Karpas-422 (cell line): ENCODE measurements at places on chromosomes 6 and 20.
A peak's percentile ranks its signal among the peaks of the same experiment; 100 is the strongest.

- no peak for DNase-seq
These were observed 44.7 kb upstream of the SLC22A16 start for GRCh38 chr6:110520992-110521543.

DNA sequence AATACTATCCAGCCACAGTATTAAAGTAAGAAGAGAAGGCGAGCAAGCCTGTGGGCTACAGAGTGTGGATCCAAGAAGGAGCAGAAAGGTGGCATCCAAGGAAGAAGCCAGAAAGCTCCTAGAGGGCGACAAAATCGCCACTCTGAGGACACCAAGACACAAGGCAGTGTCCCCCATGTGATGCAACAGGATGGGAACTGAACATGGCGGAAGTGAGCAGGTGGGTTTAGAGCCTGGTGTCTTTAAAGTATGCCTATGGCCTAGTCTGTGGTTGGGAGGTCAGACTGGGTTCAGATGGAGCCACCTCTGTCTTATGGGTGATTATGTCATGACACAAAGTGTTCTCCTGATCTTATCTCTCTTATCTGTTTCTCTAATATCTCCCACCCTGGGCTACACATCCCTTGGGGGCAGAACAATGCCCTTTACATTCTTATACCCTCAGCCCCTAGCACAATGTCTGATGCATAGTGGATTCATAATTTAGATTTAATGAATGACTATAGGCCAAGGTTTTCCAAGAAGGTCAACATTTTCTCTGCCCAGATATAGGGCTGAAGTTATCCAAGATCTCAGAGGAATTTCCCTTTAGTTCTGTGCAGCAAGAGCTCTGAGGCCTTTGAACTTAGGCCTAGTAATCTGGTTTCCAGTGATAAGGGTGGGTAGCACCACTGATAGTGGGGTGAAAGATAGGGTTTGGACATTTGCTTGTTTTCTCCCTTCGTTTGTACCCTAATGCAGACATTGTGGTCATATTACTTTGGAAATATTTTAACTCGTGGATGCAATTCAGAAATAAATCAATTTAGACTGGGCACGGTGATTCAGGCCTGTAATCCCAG, 167.3 kb upstream of the AKIRIN2 start:
- DNase-seq: no peak

DNA sequence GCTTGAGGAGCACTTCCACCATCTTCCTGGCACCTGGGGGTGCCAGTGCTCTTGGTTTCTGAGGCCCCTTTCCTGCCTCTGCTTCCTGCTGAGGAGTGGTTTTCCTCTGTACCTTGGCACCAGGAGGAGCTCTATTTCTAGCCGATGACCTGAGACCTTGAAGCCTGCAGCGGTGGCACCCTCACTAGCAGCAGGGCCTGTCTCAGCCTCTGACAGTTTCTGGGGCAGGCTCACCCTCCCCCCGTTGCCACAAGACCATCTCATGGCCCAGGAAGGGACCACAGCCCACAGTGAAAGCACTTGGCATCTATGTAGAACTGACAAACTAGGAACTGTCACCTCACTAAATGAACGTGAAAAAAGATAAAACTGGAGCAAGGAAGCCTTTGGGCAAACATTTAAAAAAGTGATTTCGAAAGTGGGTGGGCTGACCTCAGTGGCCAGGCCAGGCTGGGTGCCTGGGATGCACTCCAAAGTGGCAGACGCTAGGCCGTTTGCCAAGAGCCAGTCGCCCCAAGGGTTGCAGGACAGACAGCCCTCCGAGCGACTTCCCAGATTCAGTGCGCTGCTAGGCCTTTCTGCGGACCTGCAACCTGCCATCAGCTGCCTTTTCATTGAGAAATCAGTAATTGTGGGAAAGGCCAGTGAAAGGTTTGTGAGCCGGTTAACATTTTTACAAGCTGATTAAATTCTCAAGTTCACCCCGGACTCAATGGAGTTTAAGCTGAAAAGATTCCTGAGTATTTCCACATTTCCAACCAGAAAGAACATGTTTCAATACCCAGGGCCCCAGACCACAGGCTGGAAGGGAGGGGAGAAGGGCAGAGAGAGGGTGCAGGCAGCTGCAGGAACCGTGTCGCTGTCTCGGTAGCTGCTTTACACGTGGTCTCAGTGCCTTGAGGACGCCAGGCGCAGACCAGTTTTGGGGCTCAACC, 303.7 kb downstream of the ESR1 start:
- no peak for DNase-seq

DNA sequence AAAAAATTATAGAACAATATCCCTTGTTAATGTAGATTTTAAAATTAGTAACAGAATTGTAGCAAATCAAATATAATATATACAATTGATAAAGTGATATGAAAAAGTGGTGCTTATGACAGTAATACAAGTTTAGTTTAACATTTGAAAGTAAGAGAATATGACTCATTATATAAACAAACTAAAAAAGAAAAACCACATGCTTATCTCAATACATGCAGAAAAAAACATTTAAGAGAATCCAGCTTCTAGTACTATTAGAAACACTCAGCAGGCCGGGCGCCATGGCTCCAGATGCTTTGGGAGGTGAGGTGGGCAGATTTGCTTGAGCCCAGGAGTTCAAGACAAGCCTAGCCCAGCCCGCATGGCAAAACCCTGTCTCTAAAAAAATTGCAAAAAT, 60.7 kb upstream of the LAMA2 start:
- no peak for DNase-seq

GRCh38 chr6:147509891-147510290, 1.4 kb downstream of the SAMD5 start:
- no peak for DNase-seq

DNA sequence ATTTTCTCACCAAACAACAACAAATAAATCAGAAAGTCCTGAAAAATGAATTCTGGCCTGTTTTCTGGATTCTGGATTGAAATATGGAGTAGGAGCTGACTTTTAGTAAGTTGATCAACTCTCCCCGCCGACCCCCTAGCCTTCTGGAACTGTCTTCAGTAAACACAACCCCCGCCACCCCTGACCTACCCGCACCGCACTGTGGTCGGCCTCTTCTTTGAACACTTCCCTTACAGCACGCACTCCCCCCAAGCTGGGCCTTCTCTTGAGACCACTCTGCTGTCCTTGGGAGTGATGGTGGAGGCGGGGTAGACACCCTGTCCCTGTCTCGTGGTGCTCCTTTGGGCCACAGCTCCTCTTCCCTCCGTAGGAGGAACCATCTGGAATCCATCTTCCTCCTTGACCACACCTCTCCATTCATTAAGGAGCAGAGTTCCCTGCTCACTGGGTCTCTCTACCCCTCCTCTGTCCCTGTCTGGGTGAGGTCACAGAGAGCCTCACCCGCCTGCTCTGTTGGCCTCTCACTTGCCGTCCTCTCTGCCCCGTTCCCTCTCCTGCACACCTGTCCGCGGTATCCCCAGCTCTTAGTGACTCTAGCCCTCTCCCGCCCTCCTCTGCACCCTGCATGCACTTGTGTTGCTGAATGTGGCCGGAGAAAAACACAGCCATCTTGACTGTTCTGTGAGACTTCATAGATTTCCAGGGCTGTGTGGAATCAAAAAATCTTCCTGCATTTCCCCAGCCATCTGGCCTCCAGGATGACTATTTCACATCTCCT, 19.1 kb downstream of the SYNJ2 start:
- DNase-seq: no peak

DNA sequence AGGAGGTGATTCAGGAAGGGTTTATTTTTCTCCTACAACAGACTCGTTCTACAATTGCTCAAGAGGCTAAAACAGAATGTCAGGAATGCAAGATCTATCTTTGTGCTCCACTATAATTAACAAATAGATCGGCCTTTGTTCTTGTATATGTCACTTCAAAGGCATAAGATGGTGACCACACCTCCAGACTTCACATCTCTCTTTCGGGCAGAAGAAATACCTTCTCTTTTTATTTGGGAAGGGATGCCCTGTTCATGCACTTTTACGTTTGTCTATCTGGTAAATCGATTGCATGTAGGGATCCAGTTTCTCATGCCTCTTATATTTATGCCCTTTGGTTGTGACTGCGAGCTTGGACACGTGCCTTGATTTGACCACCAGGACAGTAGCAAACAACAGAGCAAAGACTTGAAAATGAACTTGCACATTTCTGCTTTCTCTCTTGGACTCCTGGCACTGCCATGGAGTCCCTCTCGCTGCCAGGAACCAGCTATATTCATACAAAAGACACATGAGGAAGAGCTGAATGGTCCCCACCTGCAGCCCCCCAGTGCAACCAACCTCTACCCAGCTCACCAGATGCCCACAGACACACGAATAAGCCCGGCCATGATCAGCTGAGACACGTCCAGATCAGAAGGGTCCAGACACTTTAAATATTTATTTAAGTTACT, 219.8 kb upstream of the STXBP5 start:
- DNase-seq: no peak

DNA sequence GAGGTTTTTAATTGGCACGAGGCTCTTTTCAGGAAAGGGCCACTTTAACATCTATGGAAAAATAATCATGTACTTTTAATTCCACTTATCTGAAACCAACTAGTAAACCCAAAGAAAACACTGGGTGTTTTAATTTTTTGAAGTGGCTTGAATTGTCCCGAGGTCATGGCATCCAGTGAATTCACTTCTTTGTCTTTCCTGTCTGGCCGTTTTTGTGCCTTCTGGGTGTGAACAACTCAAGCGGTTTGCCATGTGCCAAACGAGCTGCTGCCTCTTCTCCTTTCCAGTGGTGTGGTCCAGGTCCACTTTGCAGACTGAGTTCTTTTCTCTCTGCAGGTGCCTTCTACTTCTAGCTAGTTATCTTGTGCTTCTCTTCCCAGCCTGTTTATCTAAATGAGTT, 117.5 kb downstream of the PLCB4 start:
- DNase-seq: no peak

DNA sequence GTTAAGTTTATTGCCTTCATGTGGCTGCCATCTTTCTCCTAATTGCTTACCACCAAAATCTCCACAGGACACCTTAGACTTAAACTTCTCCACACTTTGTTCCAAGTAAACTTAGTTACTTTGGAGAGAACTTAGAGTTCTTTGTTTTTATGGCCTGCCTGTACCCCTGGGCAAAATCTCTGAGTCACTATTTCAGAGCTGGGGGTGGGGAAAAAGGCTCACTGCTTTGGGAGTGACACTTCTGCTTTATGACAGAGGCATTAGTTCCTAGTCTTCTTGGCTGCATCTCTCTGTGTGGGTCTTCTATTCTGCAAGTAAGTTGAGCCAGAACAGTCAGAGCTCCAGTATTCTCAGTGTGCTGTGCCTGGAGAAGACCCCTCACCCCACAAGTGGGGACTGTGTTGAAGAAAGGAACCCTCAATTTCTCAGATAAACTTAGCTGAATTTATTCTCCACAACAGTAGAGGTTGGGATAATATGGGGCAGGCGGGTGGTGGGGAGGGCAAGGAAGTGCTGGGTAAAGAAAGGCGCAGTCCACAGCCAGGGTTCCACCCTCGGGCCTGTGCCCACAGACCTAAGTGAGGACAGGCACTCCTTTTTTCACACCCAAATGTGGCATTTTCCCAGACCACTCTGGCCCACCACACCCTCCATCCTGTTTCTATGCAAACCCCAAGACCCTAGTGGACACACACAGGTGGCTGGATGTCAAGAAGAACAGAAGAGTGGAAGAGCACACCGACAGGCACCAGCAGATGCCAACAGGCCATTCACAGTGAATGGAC, 636.6 kb upstream of the MAN1A1 start:
- no peak for DNase-seq

GRCh38 chr6:90730151-90730673, 143.3 kb upstream of the MAP3K7 start:
- no peak for DNase-seq

DNA sequence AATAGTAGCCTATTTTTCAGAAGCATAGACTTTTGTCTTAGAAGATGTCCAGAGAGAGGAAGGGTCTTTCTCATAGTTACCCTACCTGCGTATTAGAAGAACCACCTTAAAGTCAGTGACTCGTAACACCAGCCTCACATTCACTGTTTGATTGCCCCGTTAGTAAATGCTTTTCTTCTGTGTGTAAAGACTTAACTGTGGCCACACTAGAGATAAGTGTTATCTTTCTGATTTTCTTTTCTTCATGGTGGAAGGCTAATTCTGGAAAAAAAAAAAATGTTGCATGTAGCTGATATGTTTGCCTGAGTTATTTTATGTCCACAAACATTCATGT, 83.9 kb downstream of the SAMD3 start:
- no peak for DNase-seq

GRCh38 chr20:38290829-38291814, 12.8 kb upstream of the BPI start:
- no peak for DNase-seq

DNA sequence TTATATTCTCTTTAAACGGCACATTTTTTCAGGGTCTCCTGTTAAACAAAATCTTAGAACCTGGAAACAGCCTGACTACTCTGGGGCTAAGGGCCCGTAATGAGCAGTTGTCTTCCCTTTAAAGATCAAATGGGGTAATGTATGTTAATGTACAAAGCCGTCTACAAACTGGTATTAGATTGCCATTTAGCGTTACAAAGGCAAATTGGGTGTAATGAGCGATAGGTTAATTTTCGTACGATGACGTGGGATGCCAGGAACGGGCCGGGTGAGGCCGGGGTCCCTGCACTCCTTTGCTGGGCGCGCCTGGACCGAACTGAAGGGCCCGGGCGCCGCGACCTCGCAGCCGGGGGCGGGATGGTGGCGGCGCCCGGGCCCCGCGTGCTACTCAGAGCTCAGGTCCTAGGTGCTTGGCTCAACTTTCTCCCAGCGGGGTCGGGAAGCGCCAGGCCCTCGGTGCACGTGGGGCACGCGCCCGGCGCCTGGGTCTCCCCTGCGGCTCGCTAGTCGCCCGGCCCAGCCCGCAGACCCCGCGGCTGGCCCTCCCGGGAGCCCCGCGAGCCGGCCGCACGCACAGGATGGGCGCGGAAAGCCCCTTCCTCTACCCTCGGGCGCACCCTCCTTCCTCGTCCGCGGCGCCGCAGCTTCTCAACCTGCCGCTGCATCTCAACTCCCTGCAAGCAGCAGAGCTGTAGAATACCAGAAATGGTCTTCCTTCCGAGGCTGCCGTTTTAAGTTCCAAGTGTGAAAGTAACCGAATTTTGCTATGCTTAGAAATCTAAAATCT, 5.9 kb downstream of the NKX2-4 start:
- no peak for DNase-seq

DNA sequence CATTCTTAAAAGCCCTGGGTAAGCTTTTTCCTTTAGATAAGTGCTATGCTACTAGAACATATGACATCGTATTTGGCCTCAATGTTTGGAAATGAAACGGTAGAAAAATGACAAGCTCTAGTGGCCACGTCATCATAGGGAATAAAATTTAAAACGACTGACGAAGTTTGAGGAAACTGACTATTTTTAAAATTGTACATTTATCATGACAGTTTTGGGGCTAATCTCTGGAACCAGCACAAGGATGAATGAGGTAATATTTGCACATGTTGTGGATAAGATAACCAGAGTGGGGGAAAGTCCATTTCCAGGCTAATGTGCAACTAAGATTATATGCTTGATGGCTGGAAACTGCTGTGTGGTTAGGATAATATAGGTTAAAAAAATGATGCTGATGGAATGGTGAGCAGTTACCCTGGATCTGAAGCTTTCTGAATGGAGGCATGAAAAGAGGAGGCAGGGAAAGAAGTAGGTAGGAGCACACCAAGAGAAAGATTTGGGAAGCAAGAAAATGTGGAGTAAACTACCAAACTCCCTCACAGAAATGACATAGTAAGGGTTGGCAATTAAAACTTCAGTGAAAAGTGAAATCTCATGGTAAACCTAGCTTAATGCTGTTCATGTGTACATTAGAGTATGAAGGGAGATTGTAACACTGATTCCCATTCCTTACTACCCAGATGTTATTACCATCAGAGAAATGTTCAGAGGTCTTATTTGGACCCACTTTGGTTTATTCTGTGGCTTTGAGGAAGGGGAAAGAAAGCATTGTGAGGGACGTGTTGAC, 42.7 kb upstream of the CEP162 start:
- DNase-seq: no peak

GRCh38 chr6:148367411-148368024, 24.9 kb downstream of the SASH1 start:
- DNase-seq: peak; percentile 35

- DNase-seq: no peak
These were observed 96.2 kb upstream of the FOXO3 start for GRCh38 chr6:108464418-108465097.
